Naive thymus-derived CD8-positive, alpha-beta T cell (primary cell): ENCODE measurements at places on chromosomes 1 and 21. TPM values are rescaled to one million over a fixed set of nuclear protein-coding genes. Genes with fewer than 3 reads are reported as not detected.

The NUP210L gene
- 0.16 TPM for total RNA-seq

GRCh38 chr1:198620218-198620617 is 18.6 kb upstream of the PTPRC start:
- no peaks in the 10 kb centered on the region for H3K27me3 ChIP-seq
- DNase-seq: no peak
- peak overlapping the region; percentile 77 for H3K4me3 ChIP-seq
- H3K36me3 ChIP-seq: no peaks in the 10 kb centered on the region

The TDRD5 gene
- total RNA-seq: not detected

DNA sequence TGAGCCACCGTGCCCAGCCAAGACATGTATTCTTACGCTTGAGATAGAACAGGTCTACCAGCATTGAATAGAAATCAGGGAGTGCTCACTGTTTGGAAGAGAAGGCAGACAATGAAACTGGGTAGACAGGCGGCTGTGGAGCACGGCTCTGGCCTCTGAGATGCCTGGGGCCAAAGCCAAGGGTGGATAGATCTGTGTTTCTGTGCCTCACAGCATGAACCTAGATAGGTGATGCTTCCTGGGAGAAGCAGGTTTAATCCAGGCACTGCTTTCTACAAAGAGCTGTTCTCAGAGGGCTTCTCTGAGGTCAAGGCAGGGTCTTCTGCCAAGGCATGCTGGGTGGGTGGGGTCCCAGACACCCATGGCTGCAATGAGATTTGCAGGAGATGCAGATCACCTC is 24.6 kb upstream of the PRSS38 start:
- no peaks in the 10 kb centered on the region for H3K36me3 ChIP-seq
- peak overlapping the region; percentile 4 for H3K27ac ChIP-seq
- peaks cover 20% of the 10 kb centered on the region for H3K4me1 ChIP-seq
- peaks cover 7% of the 10 kb centered on the region for H3K27me3 ChIP-seq
- no peak overlapping the region for H3K4me3 ChIP-seq

The CCDC27 gene
- total RNA-seq: not detected

The C1orf87 gene
- not detected for total RNA-seq

- no peak overlapping the region for H3K27ac ChIP-seq
- H3K36me3 ChIP-seq: no peaks in the 10 kb centered on the region
- no peaks in the 10 kb centered on the region for H3K4me1 ChIP-seq
- DNase-seq: no peak
- no peak overlapping the region for H3K4me3 ChIP-seq
Measured at GRCh38 chr1:53341961-53342707, 14.3 kb upstream of the LRP8 start.

GRCh38 chr21:46187814-46188213 is 3.6 kb upstream of the SPATC1L start:
- H3K4me3 ChIP-seq: no peak overlapping the region
- peaks cover 14% of the 10 kb centered on the region for H3K4me1 ChIP-seq
- no peak overlapping the region for H3K27ac ChIP-seq
- DNase-seq: no peak
- H3K36me3 ChIP-seq: peaks cover 4% of the 10 kb centered on the region
- no peaks in the 10 kb centered on the region for H3K27me3 ChIP-seq

DNA sequence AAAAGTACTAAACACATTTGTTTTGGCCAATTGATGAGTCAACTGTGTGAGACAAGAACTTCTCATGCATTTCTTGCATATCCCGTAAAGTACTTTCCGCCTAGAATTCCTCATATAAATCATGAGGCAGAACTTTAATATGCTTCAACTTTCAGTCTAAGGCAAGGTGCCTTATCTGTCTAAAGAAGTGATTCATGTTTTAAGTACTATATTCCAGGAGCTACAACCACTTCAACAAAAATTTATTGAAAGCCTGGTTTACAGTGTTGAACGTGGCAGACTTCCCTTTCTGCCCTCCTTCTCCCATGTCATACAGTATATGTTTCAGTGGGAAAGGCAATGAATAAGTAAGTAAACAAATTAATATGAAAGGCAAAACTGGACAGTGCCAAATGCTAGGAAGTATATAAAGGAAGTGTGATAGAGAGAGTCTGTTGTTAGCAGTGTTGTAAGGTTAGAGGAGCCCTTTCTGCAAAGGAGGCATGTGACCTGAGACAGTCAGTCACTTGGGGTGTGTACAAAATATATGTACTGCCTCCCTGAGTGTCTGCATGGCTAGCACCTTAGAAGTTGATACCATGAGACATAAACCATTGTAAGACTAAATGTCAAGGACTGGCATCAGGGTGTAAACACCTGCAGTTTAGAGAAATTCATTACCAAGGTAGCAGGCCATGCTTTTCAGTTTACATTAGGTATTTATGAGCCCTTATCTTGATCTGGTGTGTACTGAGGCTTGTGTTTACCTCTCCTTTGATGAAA is 362.2 kb downstream of the SRGAP2C start:
- H3K36me3 ChIP-seq: no peaks in the 10 kb centered on the region
- DNase-seq: no peak
- no peak overlapping the region for H3K27ac ChIP-seq
- H3K27me3 ChIP-seq: no peaks in the 10 kb centered on the region
- H3K4me3 ChIP-seq: no peak overlapping the region
- H3K4me1 ChIP-seq: peaks cover 25% of the 10 kb centered on the region

- no peaks in the 10 kb centered on the region for H3K4me1 ChIP-seq
- no peaks in the 10 kb centered on the region for H3K27me3 ChIP-seq
- no peaks in the 10 kb centered on the region for H3K36me3 ChIP-seq
- H3K27ac ChIP-seq: no peak overlapping the region
- DNase-seq: no peak
- no peak overlapping the region for H3K4me3 ChIP-seq
Measured at GRCh38 chr1:9324246-9325096, 31.8 kb downstream of the SPSB1 start.
